ENCODE measurements at places on chromosomes 2 and 18.

GRCh38 chr18:79067611-79068010 lies 1.6 kb upstream of the ATP9B start:
- DNase-seq, result no peak

DNA sequence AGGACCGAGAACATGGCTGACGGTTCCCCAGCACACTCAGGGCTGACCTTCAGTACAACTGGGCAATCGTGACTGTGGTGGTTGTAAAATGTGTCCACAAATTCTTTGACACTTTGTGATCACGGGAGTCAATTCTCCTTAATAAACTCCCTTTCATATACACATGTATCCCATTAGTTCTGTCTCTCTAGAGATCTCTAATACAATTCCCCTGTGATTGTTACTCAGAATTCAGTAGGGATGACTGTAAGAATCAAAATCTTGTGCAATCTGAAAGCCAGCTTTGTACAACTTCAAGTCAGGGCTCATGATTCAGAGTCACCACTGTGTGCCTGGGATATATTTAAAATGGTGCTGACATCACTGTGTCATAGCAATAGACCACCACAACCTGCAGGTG lies 89.5 kb upstream of the LMAN1 start:
- no peak for DNase-seq

GRCh38 chr2:241764275-241765241 lies 12.1 kb upstream of the GAL3ST2 start:
- DNase-seq, result no peak

GRCh38 chr2:55954306-55955035 lies 30.9 kb upstream of the EFEMP1 start:
- DNase-seq, result no peak

- DNase-seq, result no peak
Observed at GRCh38 chr18:3889121-3889520, 439.1 kb downstream of the TGIF1 start.

GRCh38 chr2:207137596-207138337 lies 28.0 kb downstream of the KLF7 start:
- no peak for DNase-seq

DNA sequence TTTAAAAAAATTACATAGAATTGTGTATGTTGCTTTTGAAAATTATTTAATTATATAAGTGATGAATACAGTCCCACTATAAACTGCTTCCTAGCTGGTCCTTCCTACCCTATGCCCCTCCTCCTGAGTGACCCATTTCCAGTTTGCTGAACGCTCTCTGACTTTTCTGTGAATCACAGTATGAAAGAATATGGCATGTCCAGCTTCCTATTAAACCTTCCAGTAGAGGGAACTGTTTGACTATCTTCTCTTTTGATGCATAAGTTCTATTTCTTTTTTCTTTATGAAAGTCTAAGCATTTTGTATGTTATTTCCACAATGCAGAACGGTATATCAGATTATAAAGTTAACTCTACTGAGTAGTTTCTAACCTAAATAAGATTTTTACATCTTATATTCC lies 41.3 kb downstream of the PSMG2 start:
- no peak for DNase-seq

DNA sequence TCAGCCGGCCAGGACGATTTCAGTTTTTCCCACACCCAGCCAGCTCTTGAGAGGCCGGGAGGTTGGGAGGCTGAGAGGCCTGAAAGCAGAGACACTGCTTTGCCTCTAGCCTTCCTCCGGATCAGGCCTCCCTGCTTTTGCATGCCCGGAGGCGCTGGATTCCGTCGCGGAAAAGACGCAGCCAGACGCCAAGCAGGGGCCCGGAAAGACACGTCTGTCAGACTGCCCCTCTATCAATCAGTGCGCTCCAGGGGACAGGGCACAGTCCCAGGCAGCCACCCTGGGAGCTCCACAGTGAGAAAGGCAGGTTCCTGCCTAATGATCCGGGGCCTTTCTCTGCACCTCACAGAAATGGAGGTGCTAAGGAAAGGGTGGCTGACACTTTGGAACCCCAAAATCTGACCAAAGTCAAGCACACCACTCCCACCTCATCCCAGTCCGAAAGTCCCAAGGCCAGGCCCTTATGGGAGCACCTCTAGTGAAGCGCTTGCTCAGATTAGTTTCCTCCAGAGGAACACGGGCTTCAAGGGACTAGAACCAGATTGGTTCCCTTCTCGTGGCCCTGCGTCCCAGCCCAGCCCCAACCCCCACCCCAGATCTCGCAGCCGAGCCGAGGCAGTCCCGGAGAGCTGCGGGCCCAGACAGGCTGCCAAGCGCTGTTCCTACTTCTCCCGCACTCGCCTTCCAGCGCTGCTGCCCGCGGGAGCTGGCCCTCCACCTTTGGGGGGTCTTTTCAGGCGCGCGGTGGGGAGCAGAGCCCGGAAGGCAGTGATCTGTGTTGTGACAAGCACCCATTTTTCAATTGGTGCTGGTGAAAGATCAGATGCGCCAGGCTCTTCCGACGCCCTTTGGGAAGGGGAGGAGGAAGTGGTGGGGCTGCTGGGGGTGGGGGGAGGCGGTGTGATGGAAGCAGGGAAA lies 5.0 kb downstream of the DLX1 start:
- DNase-seq, result no peak

DNA sequence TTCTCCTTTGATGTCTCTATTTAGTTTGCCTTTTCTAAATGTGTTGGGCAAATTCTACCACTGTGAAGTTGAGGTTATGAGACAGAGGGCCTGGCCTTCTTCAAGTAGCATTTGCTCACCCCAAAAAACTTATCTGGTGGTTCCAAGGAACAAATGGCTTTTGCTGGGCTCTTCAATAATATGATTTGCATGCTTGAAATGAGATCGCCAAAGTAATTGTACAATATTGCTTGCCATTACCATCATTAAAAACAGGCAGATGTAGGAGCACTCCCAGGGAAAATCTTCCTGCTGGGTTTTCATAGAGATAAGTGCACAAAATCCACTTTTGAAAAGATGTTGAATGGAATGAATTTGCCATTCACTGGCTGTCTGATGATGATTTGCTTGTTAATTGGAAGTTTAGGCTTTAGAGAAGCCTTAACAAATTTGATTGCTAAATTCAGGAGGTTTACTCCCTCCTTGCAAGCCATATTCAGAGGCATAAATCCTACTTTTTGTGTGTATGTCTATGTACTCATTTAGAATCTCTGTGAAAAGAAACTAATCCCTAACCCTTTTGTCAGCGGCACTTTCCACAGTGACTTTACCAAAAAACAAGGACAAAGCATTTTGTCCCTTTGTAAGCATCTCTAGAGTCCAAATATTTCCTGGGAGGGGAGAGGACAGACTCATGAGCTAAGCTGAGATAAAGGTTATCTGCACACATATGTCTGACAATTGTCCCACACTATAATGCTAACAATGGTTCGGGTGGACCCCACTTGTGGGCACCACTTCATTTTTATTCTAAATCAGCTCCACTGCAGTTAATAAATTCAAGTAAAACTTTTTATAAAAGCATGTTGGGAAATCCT lies 240.8 kb upstream of the PIK3C3 start:
- DNase-seq, result no peak

Data from stimulated activated CD4-positive, alpha-beta T cell treated with anti-CD3 and anti-CD28 coated beads, Interleukin-12 subunit alpha, Interleukin-12 subunit beta, amount 100 ng/mL, for 48 hours (primary cell).